Stimulated activated CD8-positive, alpha-beta memory T cell treated with anti-CD3 and anti-CD28 coated beads, Interleukin-15, amount 100 ng/mL, for 48 hours (primary cell): ENCODE measurements at places on chromosomes 2 and 18.

GRCh38 chr2:218230882-218231281 lies 13.9 kb downstream of the ARPC2 start:
- DNase-seq: peak; percentile 25

- no peak for DNase-seq
Measured at GRCh38 chr18:62088156-62088555, 98.7 kb downstream of the PIGN start.

- peak; percentile 57 for DNase-seq
Measured at GRCh38 chr2:113175042-113175628, 1.4 kb downstream of the PSD4 start.

DNA sequence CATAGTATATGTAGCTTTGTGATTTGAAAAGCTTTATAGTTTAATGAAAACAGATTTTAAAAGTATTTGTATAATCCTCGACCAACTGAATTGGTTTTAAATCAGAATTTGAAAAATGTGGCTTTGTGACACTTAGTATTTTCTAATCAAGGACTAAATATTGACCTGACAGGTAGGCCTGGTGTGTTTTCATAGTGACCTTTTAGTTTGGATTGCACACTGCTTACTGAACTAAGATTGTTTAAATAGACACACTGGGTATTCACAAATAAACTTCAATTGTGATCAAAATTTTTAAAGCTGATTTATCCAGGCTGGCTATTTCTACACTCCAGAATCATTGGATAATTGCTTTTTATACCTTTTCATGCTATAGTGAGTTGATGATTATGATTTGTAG lies 31.8 kb upstream of the FAM237A start:
- DNase-seq: no peak

DNA sequence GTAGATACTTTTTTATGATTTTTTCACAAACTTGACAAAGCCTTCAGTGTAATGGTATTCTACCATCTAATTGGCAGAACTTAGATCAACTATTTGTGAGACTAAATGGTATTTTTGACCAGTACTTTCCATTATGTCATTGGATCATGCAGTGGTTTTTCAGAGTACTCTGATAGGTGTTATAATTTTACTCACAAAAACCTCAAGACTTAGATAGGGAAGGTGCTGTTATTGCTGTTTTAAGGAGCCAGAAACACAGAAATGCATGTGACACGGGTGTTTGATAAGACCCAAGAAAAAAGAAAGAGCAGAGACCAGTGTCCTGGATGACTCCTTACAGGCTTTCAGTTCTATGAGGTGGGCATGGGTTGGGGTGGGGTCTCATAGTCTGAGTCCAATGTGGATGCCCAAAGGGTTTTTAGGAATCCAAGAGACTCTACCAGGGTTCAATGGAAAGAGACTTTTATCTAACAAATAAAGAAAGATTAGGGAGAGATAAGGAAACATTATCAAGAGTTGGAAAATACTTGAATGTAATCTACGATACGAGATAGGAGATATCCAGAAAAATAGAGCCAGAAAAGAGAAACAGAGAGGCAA lies 31.3 kb downstream of the SP140 start:
- DNase-seq: no peak

GRCh38 chr18:60339018-60339417 lies 33.6 kb downstream of the MC4R start:
- no peak for DNase-seq
